ENCODE measurements at places on chromosomes 4 and X.

DNA sequence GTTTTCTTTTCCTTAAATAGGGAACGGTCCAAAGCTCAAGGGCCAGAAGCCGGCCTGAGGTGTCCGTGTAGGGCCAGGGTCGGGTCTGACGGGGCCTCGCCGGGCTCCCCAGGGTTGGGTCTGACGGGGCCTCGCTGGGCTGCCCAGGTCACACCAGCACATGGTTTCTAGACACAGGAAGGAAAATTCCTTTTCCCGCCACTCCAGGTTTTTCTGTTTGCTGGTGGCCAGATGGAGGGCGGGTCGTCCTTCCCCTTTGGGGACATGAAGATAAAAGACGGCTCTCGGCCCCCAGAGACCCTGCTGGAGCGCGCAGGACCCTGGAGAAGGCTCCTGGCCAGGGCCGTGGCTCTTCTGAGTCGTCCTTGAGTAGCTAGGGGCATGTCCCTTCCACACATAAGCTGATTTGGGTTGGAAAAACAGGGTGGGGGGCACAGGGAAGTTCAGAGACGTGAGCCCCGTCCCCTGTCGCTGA lies 35.1 kb downstream of the PIGG start:
- no peak for DNase-seq

- DNase-seq: no peak
Measured at GRCh38 chrX:21747558-21747957, 10.4 kb downstream of the SMPX start.

DNA sequence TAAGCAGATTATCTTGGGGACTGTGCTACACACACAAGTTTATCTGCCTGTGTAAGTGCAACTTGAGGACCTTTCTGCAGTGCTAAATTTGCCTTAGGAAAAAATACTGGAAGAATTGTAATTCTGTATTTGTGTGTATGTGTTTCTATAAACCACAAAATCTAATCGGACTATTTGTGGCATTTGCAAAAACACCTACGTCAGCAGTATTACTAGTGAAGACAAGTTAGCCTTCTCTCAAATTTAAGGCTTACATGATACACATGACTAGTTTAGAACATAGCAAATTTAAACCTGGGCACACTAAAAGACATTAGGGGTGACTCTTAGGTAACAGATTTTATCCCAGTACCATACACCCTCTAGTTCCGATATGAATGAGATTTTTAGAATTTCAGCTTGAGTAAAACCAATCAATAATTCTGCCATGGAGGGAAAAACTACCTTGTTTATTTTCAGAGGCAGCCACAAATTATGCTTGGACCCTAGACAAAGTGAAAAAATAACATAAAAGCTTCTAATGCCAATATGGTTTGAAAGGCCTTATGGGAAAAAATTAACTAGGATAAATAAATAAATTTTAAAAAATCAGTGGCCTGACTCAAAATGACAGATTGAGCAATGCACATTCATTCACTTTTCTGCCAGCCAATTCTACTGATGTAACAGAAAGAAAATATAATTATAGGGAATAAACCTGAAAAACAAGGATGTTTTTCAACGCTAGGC lies 176.4 kb downstream of the SNCA start:
- DNase-seq: no peak

DNA sequence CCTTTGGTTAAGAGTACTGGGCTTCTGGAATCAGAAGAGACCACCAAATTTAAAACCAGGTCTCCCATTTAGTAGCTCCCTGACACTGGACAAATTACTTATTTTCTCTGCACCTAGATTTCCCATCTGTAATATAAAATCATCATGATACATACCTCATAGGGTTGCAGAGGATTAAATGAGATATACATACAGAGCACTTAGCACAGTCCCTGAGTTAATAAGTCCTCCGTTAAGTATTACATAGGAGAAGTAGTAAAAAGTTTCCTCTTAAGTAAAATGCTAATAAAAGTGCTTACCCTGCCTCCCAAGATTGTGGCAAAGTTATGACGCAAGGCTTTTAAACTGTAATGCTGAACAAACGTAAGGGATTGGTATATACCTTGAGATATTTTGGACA lies 539 bp upstream of the CHIC1 start:
- peak; percentile 4 for DNase-seq

GRCh38 chr4:1802720-1803522 lies 9.8 kb downstream of the FGFR3 start:
- DNase-seq: no peak
